ENCODE measurements at places on chromosomes 2 and 18.

DNA sequence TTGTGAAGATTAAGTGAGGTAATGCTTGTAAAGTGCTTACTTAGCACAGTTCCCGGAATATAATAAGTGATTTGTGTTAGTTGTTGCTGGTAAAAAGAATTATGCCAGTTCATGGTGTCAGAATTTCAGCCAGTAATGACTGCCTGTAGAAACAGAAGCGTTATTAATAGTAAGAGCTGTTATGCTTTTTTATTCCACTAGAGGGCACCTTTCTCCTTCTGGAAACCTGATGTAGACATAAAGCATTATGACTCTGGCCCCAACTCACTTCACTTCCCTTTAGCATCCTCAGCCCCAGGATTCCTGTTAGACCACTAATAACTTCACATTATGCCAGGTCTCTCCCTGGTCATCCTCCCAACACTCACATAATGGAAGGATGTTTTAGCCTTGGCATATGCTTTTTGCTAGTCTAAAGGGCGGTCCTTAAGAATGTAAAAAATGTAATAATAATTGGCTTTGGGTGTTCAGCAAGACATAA lies 34.9 kb downstream of the C18orf54 start:
- DNase-seq = peak; percentile 34

- DNase-seq = no peak
Measured at GRCh38 chr2:213189001-213189899, 37.8 kb upstream of the IKZF2 start.

DNA sequence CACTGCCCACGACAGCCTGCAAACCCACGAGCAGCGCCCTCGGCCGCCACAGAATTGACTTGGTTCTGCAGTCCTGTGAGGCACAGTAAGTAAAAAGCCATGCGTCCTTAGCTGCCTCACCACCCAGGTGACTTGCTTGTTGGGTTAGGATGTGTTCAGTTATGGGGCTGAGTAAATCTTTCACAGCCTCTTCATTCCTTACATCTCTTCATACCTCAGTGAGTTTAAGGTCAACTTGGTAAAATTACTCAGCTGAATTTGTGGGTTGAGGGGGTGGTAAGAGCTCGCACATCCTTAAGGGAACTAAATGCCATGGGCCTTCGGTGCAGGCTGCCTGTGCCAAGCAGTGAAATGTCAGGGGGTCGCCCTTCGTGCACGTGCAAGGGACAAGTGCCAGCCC lies 165.2 kb upstream of the ALKAL2 start:
- no peak for DNase-seq

GRCh38 chr2:233202531-233202944 lies 48.9 kb upstream of the ATG16L1 start:
- no peak for DNase-seq

- peak; percentile 32 for DNase-seq
Measured at GRCh38 chr2:237025090-237025865, 60.4 kb upstream of the COPS8 start.

DNA sequence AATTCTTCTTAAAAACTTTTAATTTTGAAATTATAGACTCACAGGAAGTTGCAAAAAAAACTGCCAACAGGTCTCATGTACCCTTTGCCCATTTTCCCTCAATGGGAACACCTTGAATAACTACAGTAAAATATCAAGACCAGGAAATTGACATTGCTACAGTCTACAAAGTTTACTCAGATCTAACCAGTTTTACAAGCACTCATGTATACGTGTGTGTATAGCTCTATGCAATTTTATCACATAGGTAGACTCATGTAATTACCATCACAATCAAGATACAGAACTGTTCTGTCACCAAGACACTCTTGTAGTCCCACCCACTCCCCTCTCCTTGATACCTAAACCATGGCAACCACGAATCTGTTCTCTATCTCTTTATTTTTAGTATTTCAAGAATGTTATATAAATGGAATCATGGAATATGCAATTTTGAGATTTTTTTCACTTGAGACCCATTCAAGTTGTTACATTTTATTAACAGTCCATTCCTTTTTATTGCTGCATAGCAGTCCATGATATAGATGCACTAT lies 6.6 kb downstream of the HYCC2 start:
- no peak for DNase-seq

- no peak for DNase-seq
Measured at GRCh38 chr2:59462422-59463197, 1090.8 kb downstream of the BCL11A start.

GRCh38 chr18:75489493-75490190 lies 62.1 kb upstream of the SMIM21 start:
- DNase-seq = peak; percentile 85

GRCh38 chr2:143262389-143262788 lies 133.2 kb downstream of the ARHGAP15 start:
- no peak for DNase-seq

DNA sequence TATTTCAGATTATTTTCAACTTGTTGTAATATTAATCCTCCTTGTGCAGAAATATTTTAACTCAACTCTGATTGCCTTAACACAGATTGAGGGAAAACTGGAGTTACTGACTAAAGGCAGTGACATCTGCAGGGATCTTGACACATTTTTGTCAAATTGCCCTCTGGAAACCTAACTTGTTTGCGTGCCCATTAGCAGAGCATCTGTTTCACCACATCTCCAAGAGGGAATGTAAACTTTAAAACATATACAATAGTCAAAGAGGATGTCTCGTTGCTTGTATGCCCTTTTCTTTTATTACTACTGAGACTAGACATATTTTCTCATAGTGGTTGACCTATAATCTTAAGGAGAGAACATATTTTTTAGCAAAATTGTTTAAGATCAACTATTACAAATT lies 14.2 kb downstream of the INPP1 start:
- DNase-seq = peak; percentile 36

DNA sequence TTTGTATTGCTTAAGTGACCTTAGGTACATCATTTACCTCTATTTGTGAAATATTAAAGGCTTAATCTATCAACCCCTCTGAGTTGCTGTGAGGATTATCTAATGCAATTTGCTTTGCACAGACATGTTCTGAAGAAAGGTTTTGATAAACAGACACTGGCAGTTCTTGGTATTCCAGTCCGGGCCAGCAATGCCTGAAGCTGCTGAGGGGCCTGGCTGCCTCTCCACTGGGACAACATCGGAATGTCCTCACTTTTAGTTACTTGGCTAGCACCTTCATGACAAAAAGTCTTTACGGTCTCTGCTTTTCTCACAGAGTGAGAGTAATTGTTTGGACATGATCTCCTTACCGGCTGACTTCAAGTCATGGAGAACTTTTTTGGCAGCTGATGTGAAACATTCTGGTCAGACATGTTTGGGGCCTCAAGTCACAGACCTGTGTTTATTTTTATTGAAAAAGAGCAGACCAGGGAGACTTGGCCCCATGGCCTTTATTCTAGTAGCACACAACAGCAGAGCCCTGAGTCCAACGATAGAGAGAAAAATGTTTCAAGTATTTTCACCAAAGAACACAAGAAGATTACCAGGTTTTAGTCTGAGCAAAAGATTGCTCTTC lies 1112.3 kb upstream of the FANCL start:
- DNase-seq = no peak

GRCh38 chr2:20361893-20362292 lies 11.2 kb upstream of the PUM2 start:
- DNase-seq = no peak

- DNase-seq = no peak
Measured at GRCh38 chr18:13381944-13382365, 163.4 kb downstream of the LDLRAD4 start.

GRCh38 chr18:26453386-26453901 lies 94.9 kb downstream of the KCTD1 start:
- DNase-seq = no peak

GRCh38 chr2:239663364-239663924 lies 262.6 kb upstream of the HDAC4 start:
- no peak for DNase-seq

GRCh38 chr2:230775737-230776136 lies 63.1 kb downstream of the CAB39 start:
- DNase-seq = no peak

- no peak for DNase-seq
Measured at GRCh38 chr2:70431716-70432347, 121.8 kb downstream of the TGFA start.

DNA sequence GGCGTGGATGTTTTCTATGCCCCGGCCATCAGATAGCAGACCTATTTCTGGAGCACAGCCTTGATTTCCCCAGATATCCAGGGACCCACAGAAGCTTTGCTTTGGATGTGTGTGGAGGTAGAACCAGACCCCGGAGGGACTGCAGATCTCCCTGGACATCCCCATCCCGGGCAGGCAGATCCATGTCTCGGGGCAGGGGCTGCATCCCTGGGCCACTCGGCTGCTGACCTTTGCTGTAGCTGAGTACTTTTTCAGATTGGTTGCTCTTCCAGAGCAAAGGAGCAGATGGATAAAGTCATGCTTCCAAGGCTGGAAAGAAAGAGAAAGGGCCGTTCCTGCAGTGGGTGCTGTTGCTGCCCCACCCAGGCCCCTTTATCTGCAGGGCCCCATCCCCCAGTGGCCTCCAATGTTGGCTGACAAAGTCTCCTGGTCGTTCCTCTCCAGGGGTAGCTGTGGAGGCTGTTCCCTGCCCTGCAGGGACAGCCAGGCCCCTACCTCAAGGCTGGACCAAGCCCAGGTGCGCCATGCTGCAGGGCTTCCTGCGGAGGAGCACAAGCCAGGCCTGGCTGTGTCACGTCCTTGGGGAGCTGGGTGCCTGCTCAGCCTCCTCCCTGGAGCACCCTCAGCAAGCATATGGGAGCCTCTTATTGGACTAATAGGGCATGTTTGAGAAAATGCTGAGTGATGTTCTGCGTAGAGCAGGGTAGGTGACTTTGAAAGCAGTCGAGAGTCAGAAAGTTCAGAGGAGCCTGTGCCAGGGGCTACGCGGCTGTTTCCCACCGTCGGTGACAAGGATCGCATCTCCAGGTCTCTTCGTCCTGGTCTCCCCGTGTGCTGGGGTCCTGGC lies 68.4 kb downstream of the TPO start:
- DNase-seq = no peak

DNA sequence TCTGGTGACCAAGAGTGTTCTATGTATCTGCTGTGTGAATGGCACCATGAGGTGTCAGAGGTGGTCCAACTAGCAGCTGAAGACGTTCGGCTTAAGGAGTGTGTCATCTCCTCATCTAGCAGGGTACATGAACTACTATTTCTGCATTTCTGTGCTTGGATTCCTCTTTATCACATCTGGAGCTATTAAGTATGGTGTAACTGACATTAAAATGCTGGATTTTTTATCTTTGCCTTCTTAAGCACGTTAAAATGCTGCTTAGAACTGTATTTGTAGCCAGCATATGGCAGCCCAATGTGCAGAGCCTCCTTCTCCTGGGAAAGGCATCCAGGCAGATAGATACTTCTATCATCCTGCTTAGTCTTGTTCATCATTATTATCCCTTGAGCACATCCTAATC lies 409.3 kb upstream of the MMADHC start:
- DNase-seq = no peak

- no peak for DNase-seq
Measured at GRCh38 chr2:39942950-39943349, 163.9 kb upstream of the THUMPD2 start.

- no peak for DNase-seq
Measured at GRCh38 chr2:75027886-75028285, 69.4 kb downstream of the POLE4 start.

- no peak for DNase-seq
Measured at GRCh38 chr2:75703589-75704287, 7.0 kb downstream of the GCFC2 start.

DNA sequence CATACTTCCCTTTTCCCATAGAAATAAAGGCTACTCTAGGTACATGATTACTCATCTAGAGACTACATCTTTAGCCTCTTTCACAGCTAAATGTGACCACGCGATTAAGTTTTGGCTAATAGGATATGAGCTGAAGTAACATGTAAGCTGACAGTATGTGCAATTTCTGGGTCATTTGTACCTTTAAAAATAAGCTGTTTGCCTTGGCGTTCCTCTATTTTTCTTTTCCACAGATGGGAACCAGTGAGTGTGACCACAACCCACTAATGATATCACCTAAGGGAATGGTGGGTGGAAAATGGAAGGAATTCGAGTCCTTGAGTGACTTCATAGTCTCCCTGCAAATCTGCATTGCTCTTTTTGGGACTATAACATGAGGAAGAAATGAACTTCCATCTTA lies 11.7 kb upstream of the NABP1 start:
- DNase-seq = no peak

DNA sequence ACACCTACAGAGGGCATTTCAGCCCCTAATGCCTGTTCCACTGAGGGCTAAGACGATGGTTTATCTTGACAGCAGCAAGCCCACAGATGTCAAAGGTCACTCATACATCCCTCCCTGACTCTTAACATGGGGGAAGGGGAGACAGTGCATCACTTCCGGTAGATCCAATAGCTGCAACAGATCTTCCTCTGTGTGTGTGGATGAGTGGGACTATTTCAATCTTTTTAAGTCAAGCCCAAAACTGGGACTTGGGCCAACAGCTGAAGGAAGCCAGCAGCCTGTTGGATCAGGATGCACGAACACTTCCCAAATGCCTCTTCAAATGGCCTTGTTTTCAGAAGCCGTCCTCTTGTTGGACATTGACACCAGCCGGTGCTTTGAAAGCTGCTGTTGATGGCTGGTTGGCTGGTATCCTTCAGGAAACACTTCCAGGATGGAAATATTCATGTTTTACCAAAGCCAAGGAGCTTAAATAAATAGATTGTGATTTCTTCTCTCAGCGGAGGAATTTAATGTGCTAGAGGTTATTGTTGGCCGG lies 59.2 kb downstream of the IL1R2 start:
- no peak for DNase-seq

DNA sequence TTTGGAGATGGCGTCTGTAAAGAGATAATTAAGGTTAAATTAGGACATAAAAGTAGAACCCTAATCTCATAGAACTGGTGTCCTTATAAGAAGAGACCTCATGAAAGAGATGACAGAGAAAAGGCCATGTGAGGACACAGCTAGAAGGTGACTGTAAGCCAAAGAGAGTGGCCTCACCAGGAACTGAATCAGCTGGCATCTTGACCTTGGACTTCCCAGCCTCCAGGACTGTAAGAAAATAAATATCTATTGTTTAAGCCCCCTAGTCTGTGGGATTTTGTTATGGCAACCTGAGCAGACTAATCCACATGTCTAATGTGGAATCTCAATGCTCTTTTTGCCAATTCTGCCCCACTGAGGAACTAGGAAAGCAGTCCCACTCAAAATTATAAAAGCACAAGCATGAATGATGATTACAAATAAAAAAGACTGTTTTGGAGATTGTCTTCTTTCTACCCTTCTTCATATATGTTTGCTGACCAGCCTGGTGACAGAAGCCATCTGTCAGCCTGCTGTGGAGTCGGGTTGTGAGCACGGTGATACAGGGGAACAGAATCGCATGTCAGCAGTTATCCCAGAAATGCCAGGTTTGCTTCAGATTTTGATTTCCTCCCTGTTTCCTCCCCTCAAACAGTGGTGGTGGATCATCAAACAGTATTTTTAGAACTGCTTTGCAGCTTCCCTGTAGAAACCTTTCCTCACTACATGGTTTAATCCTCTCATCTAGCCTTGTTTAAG lies 54.2 kb downstream of the INPP4A start:
- DNase-seq = no peak

GRCh38 chr18:12855916-12856315 lies 28.1 kb downstream of the PTPN2 start:
- DNase-seq = no peak

GRCh38 chr18:814300-815084 lies 2.5 kb upstream of the YES1 start:
- no peak for DNase-seq

All from AG04450 (cell line).